Activated CD4-positive, alpha-beta T cell treated with anti-CD3 and anti-CD28 coated beads for 48 hours (primary cell): ENCODE measurements at places on chromosomes 11 and 22.
A peak's percentile ranks its signal among the peaks of the same experiment; 100 is the strongest.

DNA sequence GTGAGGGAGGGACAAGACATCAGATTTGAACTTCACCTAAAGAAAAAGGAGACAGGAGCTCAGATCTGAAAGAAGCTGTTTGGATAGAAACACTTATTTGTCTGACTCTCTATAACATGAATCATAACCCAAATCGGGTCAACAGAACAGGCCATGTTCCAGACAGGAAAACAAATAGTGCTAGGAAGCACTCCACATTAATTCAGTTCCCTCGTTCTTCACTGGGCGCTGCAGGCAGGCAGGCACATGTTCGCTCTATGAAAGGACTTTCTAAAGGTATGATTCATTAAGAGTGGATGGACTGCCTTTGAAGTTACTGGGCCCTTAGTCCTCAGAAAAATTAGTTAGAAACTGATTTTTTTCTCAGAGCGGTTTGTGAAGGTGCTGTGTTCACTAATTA lies 137.5 kb upstream of the TRPC6 start:
- no peak for DNase-seq

DNA sequence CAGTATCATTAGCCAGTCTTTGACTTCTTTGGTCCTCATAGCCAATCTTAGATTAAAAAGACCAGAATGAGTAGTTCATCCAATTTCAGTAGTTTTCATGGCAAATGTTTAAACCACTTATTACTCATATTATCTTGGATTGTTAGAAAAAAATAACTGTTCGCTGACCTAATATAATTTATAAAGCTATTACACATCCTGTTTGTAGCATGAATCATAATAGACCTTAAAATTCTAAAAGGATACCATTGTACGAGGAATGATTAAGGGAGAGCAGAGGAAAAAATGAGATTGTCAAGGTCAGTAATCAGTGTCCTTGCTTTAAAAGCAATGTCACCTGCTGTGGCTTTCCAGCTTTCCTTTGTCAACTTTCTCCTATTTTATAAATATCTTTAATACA lies 371.2 kb downstream of the NELL1 start:
- DNase-seq: no peak

DNA sequence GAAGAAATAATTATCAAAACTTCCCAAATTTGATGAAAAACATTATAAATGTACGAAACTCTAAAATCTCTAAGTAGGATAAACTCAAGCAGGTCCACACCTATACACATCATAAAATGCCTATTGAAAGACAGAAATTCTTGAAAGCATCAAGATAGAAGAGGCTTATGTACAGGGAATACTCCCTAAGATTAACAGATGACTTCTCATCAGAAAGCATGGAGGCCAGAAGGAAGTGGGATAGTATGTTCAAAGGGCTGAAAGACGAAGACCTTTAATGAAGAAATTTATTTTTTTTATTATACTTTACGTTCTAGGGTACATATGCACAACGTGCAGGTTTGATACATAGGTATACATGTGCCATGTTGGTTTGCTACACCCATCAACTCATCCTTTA lies 45.3 kb upstream of the KCNA4 start:
- DNase-seq: no peak

GRCh38 chr11:63832336-63832735 lies 6.6 kb upstream of the MARK2 start:
- no peak for DNase-seq

DNA sequence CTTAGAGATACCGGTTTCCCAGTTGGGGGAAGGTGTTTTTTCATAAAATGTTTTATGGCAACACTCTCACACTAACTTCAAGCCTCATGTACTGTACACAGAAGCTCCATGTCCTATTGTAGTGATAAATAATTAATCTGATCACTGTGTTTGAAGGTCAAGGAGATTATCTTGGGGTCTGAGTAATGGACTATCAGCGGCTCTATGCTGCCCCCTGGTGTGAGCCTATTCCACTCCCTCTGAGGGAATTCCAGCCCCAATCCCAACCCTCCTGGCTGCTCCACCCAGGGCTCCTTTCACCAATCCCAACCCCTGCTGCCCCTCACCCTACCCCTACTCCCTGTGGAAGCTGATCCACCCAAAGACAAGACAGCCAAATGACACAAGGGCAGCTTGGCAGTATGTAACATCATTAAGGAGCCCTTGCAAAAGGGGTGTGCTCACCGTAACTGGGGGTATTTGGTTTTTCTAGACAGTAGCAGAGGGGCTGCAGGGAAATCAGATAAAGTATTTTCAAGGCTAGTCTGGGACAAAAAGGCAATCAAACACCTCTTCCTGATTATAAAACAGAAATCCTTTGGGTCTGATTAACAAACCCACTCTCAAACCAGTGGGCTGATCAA lies 22.3 kb downstream of the HPS4 start:
- peak; percentile 49 for DNase-seq

DNA sequence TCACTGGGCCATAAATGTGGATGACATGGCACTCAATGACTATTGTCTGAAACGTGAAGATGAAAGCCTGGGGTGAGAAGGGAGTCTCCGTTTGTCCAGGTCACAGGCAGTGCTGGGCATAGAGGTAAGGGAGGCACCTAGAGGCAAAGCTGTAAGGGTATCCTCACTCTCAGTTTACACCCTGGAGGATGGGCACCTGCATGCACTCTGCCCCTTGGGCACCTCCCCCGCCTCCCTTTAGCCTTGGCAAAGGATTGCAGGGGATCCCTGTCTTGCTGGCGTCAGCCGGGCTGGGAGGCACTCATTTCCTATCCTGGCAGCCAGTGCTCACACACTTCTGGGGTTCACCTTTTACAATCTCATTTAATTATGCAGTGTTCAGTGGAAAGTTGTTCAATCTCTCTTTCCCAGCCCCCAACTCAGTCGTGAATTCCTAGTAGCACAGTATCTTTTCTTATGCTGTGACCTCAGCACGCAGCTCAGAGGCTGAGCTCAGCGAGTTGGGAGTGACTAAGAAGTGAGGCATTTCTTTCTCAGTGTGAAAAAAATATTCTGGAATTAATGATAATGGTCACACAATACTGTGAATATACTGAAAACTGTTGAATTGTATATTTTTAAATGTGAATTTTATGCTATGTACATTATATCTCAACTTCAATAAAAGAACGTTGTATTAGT lies 866.6 kb downstream of the BRD1 start:
- DNase-seq: no peak

DNA sequence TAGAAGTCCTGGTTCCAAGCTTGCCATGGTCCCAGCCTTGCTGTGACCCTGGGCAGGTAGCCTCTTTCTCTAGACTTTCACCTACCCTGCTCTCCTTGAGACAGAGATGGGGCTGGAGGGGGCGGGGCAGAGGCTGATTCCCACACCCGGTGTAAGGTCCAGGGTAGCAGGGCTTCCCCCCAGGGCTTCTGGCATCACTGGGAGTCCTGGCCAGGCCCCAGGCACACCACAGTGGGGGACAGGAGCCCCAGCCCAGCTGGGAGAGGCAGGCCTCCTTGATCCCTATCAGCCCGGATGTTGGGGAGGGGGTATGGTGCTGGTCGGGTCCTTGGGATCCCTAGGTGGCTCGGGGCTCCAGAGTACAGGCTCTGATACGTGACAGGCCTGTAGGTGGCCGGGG lies 1.7 kb upstream of the NUDT8 start:
- DNase-seq: no peak

- DNase-seq: no peak
These were observed 429.4 kb upstream of the B3GAT1 start for GRCh38 chr11:134841411-134841810.

DNA sequence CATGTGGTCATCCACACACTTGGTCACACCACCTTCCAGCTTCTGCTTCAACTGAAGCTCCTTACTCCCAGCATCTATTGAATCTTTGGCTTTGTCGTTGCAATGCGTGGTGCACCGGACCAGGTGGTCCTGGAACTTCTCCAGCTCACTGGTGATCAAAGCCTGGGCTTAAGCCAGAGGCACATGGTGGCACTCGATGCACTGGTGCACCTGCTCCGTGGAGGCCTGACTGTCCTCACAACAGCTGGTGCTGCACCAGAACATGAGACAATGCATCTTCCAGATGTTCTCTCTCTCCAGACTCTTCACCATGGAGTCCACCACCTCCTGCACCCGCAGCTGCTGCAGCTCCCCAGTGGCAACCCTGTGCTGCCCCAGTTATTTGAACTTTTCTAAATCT lies 56.0 kb downstream of the CELSR1 start:
- no peak for DNase-seq

GRCh38 chr11:112279901-112280267 lies 19.2 kb upstream of the PLET1 start:
- DNase-seq: peak; percentile 83

DNA sequence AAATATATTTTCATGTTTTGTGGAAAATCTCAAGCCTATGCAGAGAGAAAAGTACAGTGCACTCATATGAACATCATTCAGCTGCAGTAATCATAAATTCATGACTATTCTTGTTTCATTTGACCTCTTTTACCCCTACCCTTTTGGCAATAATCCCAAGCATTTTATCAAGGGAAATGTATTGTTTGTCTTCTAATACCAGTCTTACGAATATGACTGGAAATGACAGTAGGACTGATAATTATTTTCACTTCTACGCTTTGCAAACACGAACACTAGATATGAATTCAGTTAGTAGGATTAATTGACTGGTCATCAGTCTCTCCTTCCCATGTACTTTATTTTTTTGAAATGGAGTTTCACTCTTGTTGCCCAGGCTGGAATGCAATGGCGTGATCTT lies 90.3 kb downstream of the MTMR3 start:
- no peak for DNase-seq

- no peak for DNase-seq
These were observed 180.2 kb downstream of the PGR start for GRCh38 chr11:100949443-100949842.

GRCh38 chr22:46714550-46714949 lies 23.5 kb downstream of the CERK start:
- no peak for DNase-seq
